Fibroblast of lung (primary cell): ENCODE measurements at places on chromosomes 12 and 14. TPM values are rescaled to one million over a fixed set of nuclear protein-coding genes. Genes with fewer than 3 reads are reported as not detected.

Gene MSRB3
- total RNA-seq = 31.3 and 46.9 TPM in 2 replicates

Gene PHC1
- 15.2 and 18.7 TPM in 2 replicates for total RNA-seq

Gene RIPK3
- 0.26 and 0.33 TPM in 2 replicates for total RNA-seq

Gene JAG2
- total RNA-seq = 1.8 TPM in 2 replicates

Gene RSRC2
- 37.5 and 49.0 TPM in 2 replicates for total RNA-seq

Gene TPPP2
- total RNA-seq = not detected in 2 replicates

Gene SMAGP
- total RNA-seq = 5.1 and 11.6 TPM in 2 replicates

Gene SLC38A4
- 1.8 and 6.1 TPM in 2 replicates for total RNA-seq

Gene NGB
- total RNA-seq = not detected in 2 replicates

Gene ZNF385A
- total RNA-seq = 2.3 and 3.3 TPM in 2 replicates

Gene CCDC197
- not detected in 2 replicates for total RNA-seq

Gene PTPRQ
- total RNA-seq = 0.77 and 1.3 TPM in 2 replicates

Gene LRRIQ1
- under 0.01 TPM in 2 replicates for total RNA-seq

Gene KTN1
- 157 and 164 TPM in 2 replicates for total RNA-seq

Gene OVCH1
- total RNA-seq = 0.51 and 1.2 TPM in 2 replicates

Gene FOXN4
- not detected in 2 replicates for total RNA-seq

Gene NFYB
- 32.2 and 48.0 TPM in 2 replicates for total RNA-seq

Gene VAMP1
- 13.9 and 20.3 TPM in 2 replicates for total RNA-seq

Gene TNFAIP2
- total RNA-seq = 102 and 139 TPM in 2 replicates

Gene TAS2R31
- total RNA-seq = 2.6 and 3.6 TPM in 2 replicates

Gene LACRT
- not detected in 2 replicates for total RNA-seq

Gene NRXN3
- total RNA-seq = 0.51 and 0.83 TPM in 2 replicates

Gene DHRS2
- not detected in 2 replicates for total RNA-seq

Gene CLEC7A
- not detected in 2 replicates for total RNA-seq

Gene GZMB
- not detected in 2 replicates for total RNA-seq

Gene KCNJ8
- total RNA-seq = 7.4 and 13.2 TPM in 2 replicates

Gene EPYC
- total RNA-seq = not detected in 2 replicates

Gene KRT8
- 0.66 and 1.5 TPM in 2 replicates for total RNA-seq

Gene CMA1
- not detected in 2 replicates for total RNA-seq

Gene KLRF1
- total RNA-seq = not detected in 2 replicates

Gene SNW1
- total RNA-seq = 52.6 and 57.0 TPM in 2 replicates

Gene PLEKHA5
- total RNA-seq = 29.8 and 50.4 TPM in 2 replicates

Gene PLEKHD1
- under 0.01 TPM in 2 replicates for total RNA-seq

Gene CEBPE
- total RNA-seq = not detected in 2 replicates

Gene EGLN3
- total RNA-seq = 0.66 and 1.8 TPM in 2 replicates

Gene SLC7A7
- total RNA-seq = 5.1 and 6.3 TPM in 2 replicates

Gene TTC6
- under 0.01 and 0.17 TPM in 2 replicates for total RNA-seq

Gene ITGA7
- 40.3 and 130 TPM in 2 replicates for total RNA-seq

Gene PPP1R36
- total RNA-seq = 1.0 and 1.3 TPM in 2 replicates

Gene NOVA1
- total RNA-seq = 3.6 and 5.1 TPM in 2 replicates

Gene MGP
- total RNA-seq = 2.0 and 38.0 TPM in 2 replicates

Gene CACNA1C
- total RNA-seq = 7.4 and 11.4 TPM in 2 replicates

Gene FAM90A1
- total RNA-seq = 0.26 and 0.33 TPM in 2 replicates

Gene RTL1
- not detected in 2 replicates for total RNA-seq

Gene KCNC2
- not detected in 2 replicates for total RNA-seq

Gene SOAT2
- under 0.01 TPM in 1 of 2 replicates, not detected in the other for total RNA-seq

Gene CYP46A1
- under 0.01 and 0.33 TPM in 2 replicates for total RNA-seq

Gene PLBD2
- total RNA-seq = 28.2 and 35.5 TPM in 2 replicates

Gene SLC25A47
- total RNA-seq = under 0.01 TPM in 1 of 2 replicates, not detected in the other

Gene KCNH5
- 0.83 and 1.0 TPM in 2 replicates for total RNA-seq

Gene GRIP1
- 0.26 TPM in 1 of 2 replicates, not detected in the other for total RNA-seq

Gene PLEKHG7
- total RNA-seq = not detected in 2 replicates

Gene CIT
- 4.6 and 25.4 TPM in 2 replicates for total RNA-seq

Gene ALDH1L2
- 35.7 and 59.1 TPM in 2 replicates for total RNA-seq

Gene SLC2A3
- total RNA-seq = 95.0 and 127 TPM in 2 replicates

Gene GCN1
- 86.8 and 93.1 TPM in 2 replicates for total RNA-seq

Gene ARHGEF40
- total RNA-seq = 23.6 and 24.7 TPM in 2 replicates
